Breast epithelium (tissue), 4 donors: ENCODE measurements at places on chromosomes 3 and 15. TPM values are rescaled to one million over a fixed set of nuclear protein-coding genes. Genes with fewer than 3 reads are reported as not detected.

- H3K4me3 ChIP-seq = no peak overlapping the region
- no peaks in the 10 kb centered on the region for H3K4me1 ChIP-seq
- H3K27me3 ChIP-seq = no peaks in the 10 kb centered on the region
- H3K27ac ChIP-seq = no peak overlapping the region
- H3K36me3 ChIP-seq = no peaks in the 10 kb centered on the region
These were observed 25.3 kb downstream of the EXOG start for GRCh38 chr3:38521391-38521987.

GRCh38 chr3:143060906-143061305 is 58.7 kb upstream of the CHST2 start:
- no peak overlapping the region for H3K4me3 ChIP-seq
- H3K27ac ChIP-seq = no peak overlapping the region
- H3K36me3 ChIP-seq = peaks cover 4% of the 10 kb centered on the region
- DNase-seq = no peak
- H3K4me1 ChIP-seq = no peaks in the 10 kb centered on the region

GRCh38 chr15:100559330-100559729 is 30.6 kb upstream of the CERS3 start:
- no peak overlapping the region for H3K4me3 ChIP-seq
- H3K27ac ChIP-seq = no peak overlapping the region
- DNase-seq = no peak

DNA sequence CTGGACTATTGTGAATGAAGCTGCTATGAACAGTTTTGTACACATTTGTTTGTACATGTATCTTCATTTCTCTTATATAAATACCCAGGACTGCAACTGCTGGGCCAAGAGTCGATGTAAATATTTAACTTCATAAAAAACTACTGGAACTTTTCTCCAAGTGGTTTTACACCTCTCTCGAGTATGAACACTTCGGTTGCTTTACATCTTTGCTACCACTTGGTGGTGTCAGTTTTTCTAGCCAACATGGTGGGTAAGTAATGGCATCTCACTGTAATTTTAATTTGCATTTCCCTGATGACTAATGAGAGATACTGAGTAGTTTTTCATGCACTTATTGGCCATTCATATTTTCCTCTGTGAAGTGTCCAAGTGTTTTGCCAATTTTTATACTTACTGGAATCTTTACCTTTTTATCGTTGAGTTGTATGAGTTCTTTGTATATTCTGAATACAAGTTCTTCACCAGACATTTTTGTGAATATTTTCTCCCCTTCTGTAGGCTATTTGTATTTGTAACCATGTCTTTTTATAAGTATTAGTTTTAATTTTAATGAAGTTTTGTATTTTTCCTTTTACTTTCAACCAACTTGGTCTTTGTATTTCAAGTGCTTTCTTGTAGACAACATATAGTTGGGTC is 44.4 kb downstream of the PCOLCE2 start:
- H3K27me3 ChIP-seq = no peaks in the 10 kb centered on the region
- DNase-seq = no peak
- no peak overlapping the region for H3K27ac ChIP-seq
- H3K4me3 ChIP-seq = no peak overlapping the region

DNA sequence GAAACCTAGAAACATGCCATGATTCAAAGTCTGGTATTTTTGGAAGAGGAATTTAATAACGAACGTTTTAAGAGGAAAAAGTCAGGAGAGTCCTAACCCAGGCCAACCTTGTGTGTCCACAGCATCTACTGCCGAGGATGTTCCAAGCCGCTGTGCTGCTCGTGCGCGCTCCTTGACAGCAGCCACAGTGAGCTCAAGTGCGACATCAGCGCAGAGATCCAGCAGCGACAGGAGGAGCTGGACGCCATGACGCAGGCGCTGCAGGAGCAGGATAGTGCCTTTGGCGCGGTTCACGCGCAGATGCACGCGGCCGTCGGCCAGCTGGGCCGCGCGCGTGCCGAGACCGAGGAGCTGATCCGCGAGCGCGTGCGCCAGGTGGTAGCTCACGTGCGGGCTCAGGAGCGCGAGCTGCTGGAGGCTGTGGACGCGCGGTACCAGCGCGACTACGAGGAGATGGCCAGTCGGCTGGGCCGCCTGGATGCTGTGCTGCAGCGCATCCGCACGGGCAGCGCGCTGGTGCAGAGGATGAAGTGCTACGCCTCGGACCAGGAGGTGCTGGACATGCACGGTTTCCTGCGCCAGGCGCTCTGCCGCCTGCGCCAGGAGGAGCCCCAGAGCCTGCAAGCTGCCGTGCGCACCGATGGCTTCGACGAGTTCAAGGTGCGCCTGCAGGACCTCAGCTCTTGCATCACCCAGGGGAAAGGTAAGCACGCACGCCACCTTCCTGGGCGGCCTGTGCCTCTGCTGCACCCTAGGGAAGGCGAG is 28.4 kb downstream of the PML start:
- no peaks in the 10 kb centered on the region for H3K4me1 ChIP-seq
- peaks cover 9% of the 10 kb centered on the region for H3K36me3 ChIP-seq

GRCh38 chr3:117399311-117400078 is 689.9 kb downstream of the TUSC7 start:
- no peak overlapping the region for H3K4me3 ChIP-seq
- DNase-seq = no peak
- no peaks in the 10 kb centered on the region for H3K27me3 ChIP-seq
- H3K4me1 ChIP-seq = no peaks in the 10 kb centered on the region
- no peak overlapping the region for H3K27ac ChIP-seq

GRCh38 chr3:153163393-153163724 is 1.3 kb downstream of the RAP2B start:
- no peaks in the 10 kb centered on the region for H3K27me3 ChIP-seq
- no peaks in the 10 kb centered on the region for H3K36me3 ChIP-seq
- H3K4me3 ChIP-seq = peak overlapping the region; percentile 68
- H3K27ac ChIP-seq = peak overlapping the region; percentile 95
- H3K4me1 ChIP-seq = no peaks in the 10 kb centered on the region

GRCh38 chr3:66314455-66314854 is 93.7 kb downstream of the SLC25A26 start:
- no peak overlapping the region for H3K27ac ChIP-seq
- H3K36me3 ChIP-seq = no peaks in the 10 kb centered on the region
- no peaks in the 10 kb centered on the region for H3K27me3 ChIP-seq
- H3K4me3 ChIP-seq = no peak overlapping the region

GRCh38 chr3:153161714-153162512 is at the start of gene RAP2B:
TSS of gene RAP2B (plus strand) at chr3:153162226. CDS start at chr3:153162694, 468 bp downstream.
- H3K4me1 ChIP-seq = no peaks in the 10 kb centered on the region
- H3K4me3 ChIP-seq = peak within 1 kb of the TSS; percentile 68
- H3K27ac ChIP-seq = peak within 1 kb of the TSS; percentile 95
- no peaks in the 10 kb centered on the region for H3K36me3 ChIP-seq
- H3K27me3 ChIP-seq = no peaks in the 10 kb centered on the region

DNA sequence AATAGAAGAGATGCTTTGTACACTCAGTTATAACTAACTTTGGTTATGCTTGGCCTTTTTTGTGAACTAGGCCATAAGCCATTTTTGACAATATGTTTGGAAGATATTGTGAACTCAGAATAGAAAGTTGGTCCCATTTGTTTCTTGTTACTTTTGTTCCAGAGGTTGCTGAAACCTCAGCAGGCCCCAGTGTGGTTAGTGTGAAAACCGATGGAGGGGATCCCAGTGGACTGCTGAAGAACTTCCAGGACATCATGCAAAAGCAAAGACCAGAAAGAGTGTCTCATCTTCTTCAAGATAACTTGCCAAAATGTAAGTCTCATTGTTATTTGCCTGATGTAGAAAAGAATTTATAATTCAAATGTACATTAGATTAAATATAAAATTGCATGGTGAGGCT is 5.7 kb downstream of the ALAS1 start:
- no peaks in the 10 kb centered on the region for H3K4me1 ChIP-seq
- no peaks in the 10 kb centered on the region for H3K27me3 ChIP-seq
- no peak for DNase-seq

- no peaks in the 10 kb centered on the region for H3K27me3 ChIP-seq
- no peaks in the 10 kb centered on the region for H3K36me3 ChIP-seq
- no peaks in the 10 kb centered on the region for H3K4me1 ChIP-seq
- DNase-seq = no peak
- no peak overlapping the region for H3K4me3 ChIP-seq
These were observed 4.5 kb upstream of the ZNF280D start for GRCh38 chr15:56737791-56738190.

DNA sequence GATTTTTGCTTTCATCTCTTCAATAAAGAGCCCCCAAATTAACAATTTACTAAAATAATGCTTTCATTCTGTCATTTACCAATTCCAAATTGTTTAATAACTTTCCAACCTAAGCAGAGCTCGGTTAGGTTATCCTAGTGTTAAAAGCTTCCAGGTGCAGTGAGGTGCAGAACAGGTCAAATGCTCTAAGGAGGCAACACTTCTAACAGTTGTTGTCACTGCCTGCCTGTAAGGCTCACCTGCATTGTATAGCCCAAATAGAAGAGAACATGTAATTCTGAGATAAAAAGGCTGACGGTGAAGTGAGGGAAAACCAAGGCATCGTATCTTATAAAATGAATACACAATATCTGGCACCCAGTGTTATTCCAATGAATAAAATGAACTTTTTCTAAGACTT is 9.1 kb downstream of the ZNF280D start:
- no peak overlapping the region for H3K4me3 ChIP-seq
- no peaks in the 10 kb centered on the region for H3K4me1 ChIP-seq
- H3K27me3 ChIP-seq = no peaks in the 10 kb centered on the region
- no peak overlapping the region for H3K27ac ChIP-seq
- H3K36me3 ChIP-seq = no peaks in the 10 kb centered on the region
- DNase-seq = no peak

DNA sequence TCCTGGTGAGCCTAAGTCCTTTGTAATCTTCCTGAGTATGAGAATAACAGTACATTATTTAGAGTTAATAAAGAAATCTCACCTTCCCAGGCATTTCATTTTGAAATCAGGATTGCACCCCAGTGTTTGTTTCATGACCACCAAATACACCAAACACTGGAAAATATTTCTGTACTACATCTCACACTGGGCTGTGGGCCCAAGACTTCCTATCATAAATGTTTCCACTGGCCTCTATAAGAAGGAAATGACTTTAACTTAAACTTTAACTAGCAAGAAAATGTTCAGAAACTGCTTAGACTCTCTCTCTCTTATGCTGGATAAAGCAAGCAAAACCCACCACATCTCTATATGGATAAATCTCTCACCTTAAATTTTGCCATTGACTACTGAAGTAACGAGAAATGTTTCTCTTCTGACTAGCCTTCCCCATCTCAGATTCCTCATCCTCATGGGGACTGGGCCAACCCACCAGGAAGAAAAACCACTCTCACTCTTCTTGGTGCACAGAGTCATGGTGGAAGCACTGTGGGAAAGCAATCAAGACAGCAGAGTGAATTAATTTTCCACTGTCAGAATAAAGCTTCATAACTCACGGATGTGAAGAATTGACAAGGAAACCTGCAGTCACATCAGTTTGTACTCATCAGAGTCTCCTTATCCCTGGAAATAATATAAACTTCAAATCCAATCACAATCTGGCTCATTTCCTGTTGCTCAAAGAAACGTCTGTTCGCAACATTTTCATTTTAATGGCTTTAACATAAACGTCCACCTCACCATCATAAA is 859.6 kb downstream of the EPHA3 start:
- no peak overlapping the region for H3K4me3 ChIP-seq
- H3K27me3 ChIP-seq = no peaks in the 10 kb centered on the region
- H3K36me3 ChIP-seq = no peaks in the 10 kb centered on the region
- no peak overlapping the region for H3K27ac ChIP-seq
- DNase-seq = no peak

DNA sequence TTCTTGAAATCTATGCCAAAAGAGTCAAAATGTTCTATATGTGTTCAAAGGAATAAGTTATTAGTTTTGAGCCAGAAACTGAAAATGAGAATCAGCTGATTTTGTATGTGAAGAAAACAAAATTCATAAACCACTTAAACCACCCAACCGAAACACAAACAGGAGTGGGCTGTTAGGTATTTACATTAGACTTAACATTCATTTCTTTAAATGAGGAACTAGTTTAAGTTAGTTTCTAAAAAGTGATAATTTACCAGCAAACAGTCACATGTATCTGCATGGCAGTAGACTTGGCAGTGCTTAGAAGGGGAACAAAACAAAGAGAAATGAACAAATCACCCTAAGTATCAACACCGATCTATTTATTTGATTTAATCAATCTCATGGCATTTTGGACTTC is 128.0 kb downstream of the GMNC start:
- no peaks in the 10 kb centered on the region for H3K27me3 ChIP-seq
- no peaks in the 10 kb centered on the region for H3K4me1 ChIP-seq
- no peak overlapping the region for H3K4me3 ChIP-seq
- no peaks in the 10 kb centered on the region for H3K36me3 ChIP-seq

DNA sequence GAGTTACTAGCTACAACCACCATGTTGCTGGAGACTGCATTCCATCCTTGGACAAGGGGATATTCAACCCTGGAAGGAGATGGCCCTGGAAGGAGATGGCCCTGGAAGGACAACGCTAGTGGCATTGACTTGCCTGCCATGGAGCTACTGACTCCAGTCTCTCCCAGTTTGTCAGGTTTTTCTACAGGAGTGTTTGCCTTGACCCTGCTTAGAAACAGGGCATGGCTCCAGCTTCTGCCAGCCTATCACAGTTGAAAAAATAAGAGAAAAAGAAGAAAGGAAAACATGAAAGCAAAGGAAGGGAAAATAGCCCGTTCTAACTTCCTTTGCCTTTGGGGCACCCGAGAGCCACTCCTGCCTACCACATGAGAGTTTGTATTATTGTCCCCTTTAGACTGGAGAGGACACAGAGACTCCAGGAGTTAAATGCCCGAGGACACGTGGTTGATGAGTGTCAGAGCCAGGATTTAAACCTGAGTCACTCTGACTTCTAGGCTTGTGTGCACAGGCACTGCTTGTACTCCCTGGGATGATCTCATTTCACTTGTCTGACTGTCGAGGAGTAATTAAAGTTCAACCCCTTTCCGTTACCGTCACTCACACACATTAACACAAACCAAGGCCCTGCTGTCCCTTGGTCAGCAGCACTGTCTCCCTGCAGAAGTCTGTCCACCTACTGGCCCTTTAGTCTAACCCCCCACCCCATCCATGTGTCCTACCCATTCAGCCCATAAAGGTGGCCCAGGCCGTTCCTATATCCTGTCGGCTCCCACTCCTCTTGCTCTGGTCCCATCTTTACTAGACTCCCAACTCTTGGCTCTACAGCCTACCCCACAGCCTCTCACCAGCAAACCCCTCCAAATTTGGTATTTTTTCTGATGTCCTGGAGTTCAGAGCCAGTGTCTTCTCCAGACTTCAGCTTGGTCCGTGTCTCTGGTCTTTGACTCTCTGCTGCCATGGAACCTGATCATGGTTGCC is 46.1 kb downstream of the C2CD4A start:
- H3K27me3 ChIP-seq = no peaks in the 10 kb centered on the region
- no peak overlapping the region for H3K4me3 ChIP-seq
- DNase-seq = peak; percentile 67
- H3K27ac ChIP-seq = peak overlapping the region; percentile 75
- no peaks in the 10 kb centered on the region for H3K36me3 ChIP-seq
- H3K4me1 ChIP-seq = no peaks in the 10 kb centered on the region

- peak; percentile 52 for DNase-seq
- no peaks in the 10 kb centered on the region for H3K27me3 ChIP-seq
- peaks cover 4% of the 10 kb centered on the region for H3K4me1 ChIP-seq
- no peaks in the 10 kb centered on the region for H3K36me3 ChIP-seq
- H3K27ac ChIP-seq = peak overlapping the region; percentile 59
These were observed 10.3 kb downstream of the LPP start for GRCh38 chr3:188164248-188164687.

Gene TRANK1
- 16.6 TPM for total RNA-seq

Gene ROBO2
- 0.98 TPM for total RNA-seq

Gene DUOXA1
- total RNA-seq = 1.0 TPM

Gene PIERCE2
- total RNA-seq = 1.6 TPM

Gene USF3
- 28.5 TPM for total RNA-seq

Gene ITPKA
- total RNA-seq = not detected

Gene ZIC4
- not detected for total RNA-seq

Gene CCDC13
- total RNA-seq = 2.9 TPM

Gene ALG1L2
- total RNA-seq = not detected

Gene PYGO1
- total RNA-seq = 4.9 TPM

Gene KLHL40
- not detected for total RNA-seq

Gene FBXW12
- not detected for total RNA-seq

Gene P2RY1
- total RNA-seq = 10.9 TPM
